ENCODE measurements at places on chromosomes 2 and 18. TPM values are rescaled to one million over a fixed set of nuclear protein-coding genes. Genes with fewer than 3 reads are reported as not detected.

The TTC32 gene
- total RNA-seq = 20.9 TPM

The DPYSL5 gene
- 0.09 TPM for total RNA-seq

The TTN gene
- 0.58 TPM for total RNA-seq

The NOL4 gene
- total RNA-seq = 20.1 TPM

The HOXD8 gene
- total RNA-seq = 45.0 TPM

The KCNF1 gene
- total RNA-seq = 4.9 TPM

The VIL1 gene
- 0.91 TPM for total RNA-seq
